Stomach (tissue), 19 donors: ENCODE measurements at places on chromosomes 4 and X. TPM values are rescaled to one million over a fixed set of nuclear protein-coding genes. Genes with fewer than 3 reads are reported as not detected.
A peak's percentile ranks its signal among the peaks of the same experiment; 100 is the strongest.

DNA sequence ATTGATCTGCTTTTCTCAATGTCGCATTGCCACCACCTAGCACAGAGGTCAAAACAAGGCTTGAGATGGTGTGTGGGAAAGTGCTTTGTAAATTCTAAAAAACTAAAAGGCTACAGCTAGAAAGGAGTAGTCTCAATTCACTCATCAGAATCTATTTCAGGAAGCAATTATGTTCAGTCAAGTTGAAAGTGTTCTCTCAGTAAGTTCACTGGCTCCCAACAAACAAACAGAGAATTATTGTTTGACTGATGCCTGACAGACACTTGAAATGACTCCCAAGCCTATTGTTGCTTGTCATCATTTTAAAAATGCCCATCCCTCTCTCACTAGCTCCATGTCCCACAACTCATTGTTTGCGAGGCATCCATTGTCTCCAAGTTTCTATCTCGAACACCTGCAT lies 419.6 kb upstream of the CPEB2 start:
- H3K27ac ChIP-seq, result no peak overlapping the region
- no peaks in the 10 kb centered on the region for H3K27me3 ChIP-seq
- no peak overlapping the region for H3K4me3 ChIP-seq
- H3K36me3 ChIP-seq, result no peaks in the 10 kb centered on the region
- no peak for DNase-seq

GRCh38 chr4:25809996-25810395 lies 52.8 kb downstream of the SEL1L3 start:
- H3K27me3 ChIP-seq, result no peaks in the 10 kb centered on the region
- DNase-seq, result no peak
- H3K36me3 ChIP-seq, result peaks cover 10% of the 10 kb centered on the region
- no peak overlapping the region for H3K27ac ChIP-seq

- peak; percentile 67 for DNase-seq
- peak overlapping the region; percentile 63 for H3K27ac ChIP-seq
- no peak overlapping the region for H3K4me3 ChIP-seq
- H3K27me3 ChIP-seq, result no peaks in the 10 kb centered on the region
- H3K4me1 ChIP-seq, result peaks cover 15% of the 10 kb centered on the region
- no peaks in the 10 kb centered on the region for H3K36me3 ChIP-seq
Measured at GRCh38 chr4:118957722-118958445, 69.2 kb downstream of the SYNPO2 start.

The MAGEA11 gene
- not detected for total RNA-seq

The FGFR3 gene
- 20.0 TPM for total RNA-seq

The MAGEA6 gene
- not detected for total RNA-seq

- no peak overlapping the region for H3K4me3 ChIP-seq
- H3K4me1 ChIP-seq, result no peaks in the 10 kb centered on the region
- no peaks in the 10 kb centered on the region for H3K36me3 ChIP-seq
- no peak overlapping the region for H3K27ac ChIP-seq
- no peak for DNase-seq
Measured at GRCh38 chrX:72201836-72202536, 20.4 kb downstream of the PIN4 start.

DNA sequence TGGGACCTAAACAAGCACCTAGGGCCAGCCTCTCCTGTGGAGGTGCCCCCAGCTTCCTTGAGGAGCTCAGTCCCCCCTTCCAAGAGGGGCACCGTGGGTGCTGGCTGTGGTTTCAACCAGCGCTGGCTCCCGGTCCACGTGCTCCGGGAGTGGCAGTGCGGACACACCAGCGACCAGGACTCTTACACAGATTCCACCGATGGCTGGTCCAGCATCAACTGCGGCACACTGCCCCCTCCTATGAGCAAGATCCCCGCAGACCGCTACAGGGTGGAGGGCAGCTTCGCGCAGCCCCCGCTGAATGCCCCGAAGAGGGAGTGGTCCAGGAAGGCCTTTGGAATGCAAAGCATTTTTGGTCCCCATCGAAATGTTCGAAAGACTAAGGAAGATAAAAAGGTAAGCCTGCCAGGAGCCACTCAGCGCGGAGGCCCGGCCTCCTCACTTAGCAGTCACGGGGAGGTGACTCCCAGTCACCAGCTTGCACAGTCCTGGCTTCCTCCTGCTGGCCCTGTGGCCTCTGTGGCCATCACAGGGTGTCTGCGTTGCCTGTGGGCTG lies 24.9 kb downstream of the RGS12 start:
- H3K4me3 ChIP-seq, result no peak overlapping the region
- peaks cover 23% of the 10 kb centered on the region for H3K4me1 ChIP-seq
- peaks cover 43% of the 10 kb centered on the region for H3K36me3 ChIP-seq
- DNase-seq, result no peak

DNA sequence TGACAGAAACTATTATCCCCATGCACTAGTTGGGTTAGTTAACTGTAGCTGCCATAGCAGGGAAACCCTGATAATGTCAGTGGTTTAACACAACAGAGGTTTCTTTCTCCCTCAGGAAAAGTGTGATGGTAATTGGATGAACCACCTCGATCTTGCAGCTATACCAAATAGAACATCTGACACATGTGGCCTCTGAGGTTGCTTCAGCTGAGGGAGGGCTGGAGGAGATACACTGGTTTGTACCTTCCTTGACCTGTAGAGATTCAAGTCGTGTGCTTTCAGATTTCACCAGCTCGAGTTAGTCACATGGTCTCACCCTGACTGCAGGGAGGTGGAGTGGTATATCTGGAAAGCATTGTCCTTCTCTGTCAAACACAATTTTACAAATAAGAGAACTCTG lies 147.2 kb upstream of the SFRP2 start:
- no peak overlapping the region for H3K4me3 ChIP-seq
- H3K27me3 ChIP-seq, result no peaks in the 10 kb centered on the region
- H3K4me1 ChIP-seq, result no peaks in the 10 kb centered on the region
- H3K27ac ChIP-seq, result no peak overlapping the region
- no peak for DNase-seq
- H3K36me3 ChIP-seq, result no peaks in the 10 kb centered on the region

The MAGEA9B gene
- total RNA-seq, result not detected

DNA sequence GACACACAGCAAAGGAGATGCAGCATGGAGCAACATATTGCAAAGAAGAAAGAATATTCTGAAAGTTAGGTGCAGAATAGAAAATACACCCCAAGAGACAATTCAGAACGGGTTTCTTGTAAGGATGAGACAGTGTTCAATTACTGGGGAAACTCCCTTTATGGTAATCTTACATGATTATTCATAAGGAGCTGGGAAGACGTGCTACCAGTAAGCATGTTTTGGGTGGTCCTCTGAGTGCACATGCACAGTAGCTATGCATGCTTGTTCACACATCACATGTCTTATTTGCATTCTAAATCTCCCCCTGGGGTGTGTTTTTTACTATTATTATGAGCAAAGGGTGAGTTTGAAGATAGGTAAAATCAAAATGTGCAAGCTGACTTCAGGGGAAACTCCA lies 1448.8 kb downstream of the TECRL start:
- no peak for DNase-seq
- H3K4me1 ChIP-seq, result no peaks in the 10 kb centered on the region
- H3K27ac ChIP-seq, result no peak overlapping the region
- H3K36me3 ChIP-seq, result no peaks in the 10 kb centered on the region
- H3K27me3 ChIP-seq, result no peaks in the 10 kb centered on the region

- no peak overlapping the region for H3K27ac ChIP-seq
- H3K27me3 ChIP-seq, result no peaks in the 10 kb centered on the region
- DNase-seq, result no peak
- H3K36me3 ChIP-seq, result peaks cover 4% of the 10 kb centered on the region
Measured at GRCh38 chr4:165288226-165288625, 39.2 kb upstream of the MSMO1 start.

- peak; percentile 77 for DNase-seq
- H3K4me1 ChIP-seq, result peaks cover 62% of the 10 kb centered on the region
- peak overlapping the region; percentile 99 for H3K27ac ChIP-seq
- no peaks in the 10 kb centered on the region for H3K36me3 ChIP-seq
Measured at GRCh38 chr4:139557556-139558110, 1.6 kb upstream of the SETD7 start.
